ENCODE measurements at places on chromosomes 16 and 17. TPM values are rescaled to one million over a fixed set of nuclear protein-coding genes. Genes with fewer than 3 reads are reported as not detected.

Gene GUCY2D
- total RNA-seq, result not detected

Gene MVP
- total RNA-seq, result 387 TPM

DNA sequence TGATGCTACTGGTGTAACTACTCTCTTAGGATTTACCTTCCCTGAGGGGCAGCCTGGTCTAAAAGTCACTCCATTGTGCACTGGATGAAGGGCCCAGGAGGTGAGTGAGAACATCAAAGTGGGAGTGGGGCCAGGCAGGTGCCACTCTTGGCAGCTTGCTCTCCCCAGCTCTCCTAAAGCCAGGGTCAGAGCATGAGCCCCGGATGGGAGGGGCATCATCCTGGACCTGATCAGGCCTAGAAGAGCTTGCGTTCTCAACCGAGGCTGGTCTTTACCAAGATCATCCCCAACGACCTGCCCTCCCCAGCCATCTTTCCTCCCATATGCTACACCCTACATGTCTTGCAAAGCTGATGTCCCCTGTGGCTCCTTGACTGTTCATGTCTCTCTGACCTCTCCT lies 87.1 kb downstream of the AIPL1 start:
- no peaks in the 10 kb centered on the region for H3K36me3 ChIP-seq
- no peak for DNase-seq
- no peaks in the 10 kb centered on the region for H3K4me1 ChIP-seq
- no peak overlapping the region for H3K27ac ChIP-seq
- peaks cover 6% of the 10 kb centered on the region for H3K27me3 ChIP-seq

DNA sequence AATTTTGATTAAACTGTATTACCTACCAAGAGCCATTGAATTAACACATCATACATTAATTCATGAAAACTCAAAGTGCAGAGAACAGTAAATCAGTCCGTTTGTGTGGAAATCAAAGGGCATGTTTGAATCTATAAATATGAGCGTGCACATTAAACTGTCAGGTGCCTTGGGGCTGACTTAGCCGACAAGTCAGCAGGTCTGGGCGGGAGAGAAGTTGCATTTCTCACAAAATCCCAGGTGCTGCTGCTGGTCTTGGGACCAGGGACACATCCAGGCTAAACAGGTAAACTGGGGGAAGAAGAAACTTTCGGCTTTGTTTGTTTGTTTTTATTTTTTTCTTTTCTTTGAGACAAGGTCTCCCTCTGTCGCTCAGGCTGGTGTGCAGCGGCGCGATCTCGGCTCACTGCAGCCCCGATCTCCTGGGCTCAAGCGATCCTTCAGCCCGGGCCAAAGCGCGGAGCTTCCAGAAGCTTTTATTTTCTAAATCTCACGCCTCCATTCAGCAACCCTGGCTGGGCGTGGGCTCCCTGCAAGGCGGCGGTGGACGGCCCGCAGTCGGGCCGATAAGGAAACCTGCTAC lies 213.9 kb downstream of the MRTFB start:
- peak; percentile 76 for DNase-seq
- H3K4me3 ChIP-seq, result peak overlapping the region; percentile 62

DNA sequence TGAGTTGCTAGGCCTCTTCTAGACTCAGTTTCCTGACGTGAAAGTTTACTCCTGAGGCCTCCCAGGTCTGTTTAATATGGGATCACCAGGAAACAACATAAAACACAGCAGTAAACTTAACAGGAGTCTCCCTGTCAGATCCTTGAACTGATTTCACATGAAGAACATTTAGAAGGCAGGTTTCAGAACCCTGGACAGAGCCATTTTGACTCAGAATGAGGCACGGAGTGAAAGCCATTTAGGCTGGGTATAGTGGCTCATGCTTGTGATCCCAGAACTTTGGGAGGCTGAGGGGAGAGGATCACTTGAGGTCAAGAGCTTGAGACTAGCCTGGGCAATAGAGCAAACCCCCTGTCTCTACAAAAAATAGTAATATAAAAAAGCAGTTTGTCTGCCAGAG lies 289.1 kb downstream of the CA10 start:
- no peak for DNase-seq
- no peak overlapping the region for H3K4me3 ChIP-seq
- no peaks in the 10 kb centered on the region for H3K36me3 ChIP-seq
- H3K27me3 ChIP-seq, result no peaks in the 10 kb centered on the region
- no peaks in the 10 kb centered on the region for H3K4me1 ChIP-seq

- no peaks in the 10 kb centered on the region for H3K36me3 ChIP-seq
- peaks cover 18% of the 10 kb centered on the region for H3K27me3 ChIP-seq
- no peak for DNase-seq
- H3K27ac ChIP-seq, result no peak within 1 kb of the TSS
- peaks cover 11% of the 10 kb centered on the region for H3K4me1 ChIP-seq
- H3K4me3 ChIP-seq, result no peak within 1 kb of the TSS
Observed at GRCh38 chr17:7043497-7044198, at the start of gene SLC16A11. Gene SLC16A11, minus strand, starts transcription at chr17:7044092. Its CDS starts 579 bp downstream, at chr17:7043513.

- H3K27ac ChIP-seq, result no peak overlapping the region
Observed at GRCh38 chr16:51374346-51374745, 223.3 kb upstream of the SALL1 start.

DNA sequence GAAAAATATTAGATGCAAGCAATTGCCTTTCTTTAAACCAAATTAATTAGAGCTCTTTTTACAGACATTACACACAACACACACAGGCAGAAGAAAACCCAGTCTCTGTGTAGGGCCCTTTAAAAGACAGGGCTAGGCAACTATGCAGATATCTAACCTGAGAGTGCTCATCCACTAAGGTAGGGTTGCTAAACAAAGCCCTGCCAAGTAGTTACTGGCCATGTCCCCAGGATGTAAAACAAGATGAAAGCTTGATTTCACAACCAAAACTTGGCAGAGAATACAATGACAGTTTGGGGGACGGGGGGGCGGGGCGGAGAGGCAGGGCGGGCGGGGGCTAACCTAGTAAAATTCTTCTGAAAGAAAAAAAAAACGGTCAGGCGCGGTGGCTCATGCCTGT lies 669.0 kb upstream of the CA10 start:
- H3K36me3 ChIP-seq, result no peaks in the 10 kb centered on the region
- no peak overlapping the region for H3K4me3 ChIP-seq
- H3K27ac ChIP-seq, result no peak overlapping the region
- H3K27me3 ChIP-seq, result no peaks in the 10 kb centered on the region
- DNase-seq, result no peak

DNA sequence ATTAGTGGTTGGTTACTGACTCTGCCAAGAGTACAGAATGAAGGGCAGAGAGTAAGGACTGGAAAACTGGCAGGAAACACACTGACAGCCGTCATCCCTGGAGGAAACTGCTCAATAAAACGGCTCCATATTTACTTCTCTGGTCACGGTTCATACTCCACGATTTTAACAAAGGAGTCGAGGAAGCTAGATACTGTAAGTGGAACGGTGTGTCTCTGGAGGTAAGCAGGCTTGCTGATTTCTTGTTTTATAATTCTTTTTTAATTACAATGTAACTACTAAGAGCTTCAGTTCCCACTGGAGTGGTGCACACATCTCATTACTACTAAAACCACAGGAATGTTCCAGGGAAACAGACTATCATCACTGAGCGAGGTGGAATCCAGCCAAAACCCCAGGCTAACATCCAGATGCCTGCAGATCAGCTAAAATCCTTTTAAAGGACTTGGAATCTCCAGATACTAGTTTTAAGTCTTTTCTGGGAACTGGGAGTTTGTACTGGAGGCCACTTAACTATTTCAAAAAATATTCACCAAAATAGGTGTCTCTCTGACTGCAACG lies 17.8 kb downstream of the SERPINF1 start:
- DNase-seq, result peak; percentile 52
- H3K27ac ChIP-seq, result peak overlapping the region; percentile 26
- no peak overlapping the region for H3K4me3 ChIP-seq
- H3K36me3 ChIP-seq, result peaks cover 34% of the 10 kb centered on the region
- H3K4me1 ChIP-seq, result peaks cover 22% of the 10 kb centered on the region
